ENCODE measurements at places on chromosomes 2 and 18.

DNA sequence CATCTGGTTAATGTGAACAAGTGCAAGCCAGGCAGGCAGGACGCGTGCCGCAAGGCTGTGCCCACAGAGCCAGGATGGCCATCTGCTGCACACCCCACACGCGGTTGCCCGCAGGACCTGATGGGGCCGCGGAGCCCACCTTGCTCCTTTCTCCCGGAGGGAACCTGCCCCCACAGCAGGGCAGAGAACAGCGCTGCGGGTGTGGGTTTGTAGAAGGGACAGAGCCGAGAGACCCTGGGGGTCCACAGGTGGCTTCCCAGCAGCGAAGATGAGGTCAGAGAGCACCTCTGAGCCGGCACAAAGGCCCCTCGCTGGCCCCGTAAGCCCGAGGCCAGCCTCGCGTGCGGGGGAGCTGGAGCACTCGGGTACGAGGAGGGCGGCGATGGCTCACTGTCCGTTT lies 460.8 kb upstream of the SALL3 start:
- no peak for DNase-seq

DNA sequence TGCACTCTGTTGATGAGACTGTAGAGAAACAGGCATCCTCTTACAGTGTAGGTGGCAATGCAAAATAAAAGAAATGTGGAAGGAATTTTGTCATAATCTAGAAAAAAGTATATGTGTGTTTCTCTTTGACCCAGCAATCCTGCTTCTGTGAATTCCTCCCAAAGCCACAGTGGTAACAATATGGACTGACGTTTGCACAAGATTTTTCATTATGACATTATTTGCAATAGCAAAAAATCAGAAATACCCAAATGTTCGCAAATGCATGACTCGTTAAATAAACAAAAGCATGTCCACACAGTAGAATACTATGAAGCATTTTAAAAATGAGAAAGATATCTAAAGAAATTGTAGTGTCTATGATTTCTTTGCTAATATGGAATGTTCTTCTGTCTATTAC lies 255.2 kb upstream of the NRP2 start:
- DNase-seq, result no peak

DNA sequence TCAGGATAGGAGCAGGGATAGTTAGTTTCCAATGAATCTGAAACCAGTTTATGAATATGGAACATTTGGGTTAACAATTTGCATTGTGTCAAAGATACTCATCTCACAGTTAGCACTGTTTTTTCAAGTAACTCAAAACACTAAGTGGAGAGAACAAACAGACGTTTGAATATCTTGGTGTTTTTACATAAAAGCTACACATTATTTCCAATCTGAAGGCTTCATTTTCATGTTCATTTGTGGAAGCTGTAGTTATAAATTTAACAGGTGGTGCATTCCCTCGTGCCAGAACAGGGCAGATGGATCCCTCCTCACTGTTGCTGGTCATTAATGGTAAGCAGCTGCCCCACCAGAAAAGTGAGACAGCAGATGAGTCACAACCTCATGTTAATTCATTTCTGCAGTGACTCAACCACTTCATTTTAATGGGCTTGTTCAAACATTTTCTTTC lies 286.9 kb downstream of the TMX3 start:
- DNase-seq, result no peak

GRCh38 chr2:23379220-23379695 lies 5.7 kb upstream of the KLHL29 start:
- DNase-seq, result no peak

DNA sequence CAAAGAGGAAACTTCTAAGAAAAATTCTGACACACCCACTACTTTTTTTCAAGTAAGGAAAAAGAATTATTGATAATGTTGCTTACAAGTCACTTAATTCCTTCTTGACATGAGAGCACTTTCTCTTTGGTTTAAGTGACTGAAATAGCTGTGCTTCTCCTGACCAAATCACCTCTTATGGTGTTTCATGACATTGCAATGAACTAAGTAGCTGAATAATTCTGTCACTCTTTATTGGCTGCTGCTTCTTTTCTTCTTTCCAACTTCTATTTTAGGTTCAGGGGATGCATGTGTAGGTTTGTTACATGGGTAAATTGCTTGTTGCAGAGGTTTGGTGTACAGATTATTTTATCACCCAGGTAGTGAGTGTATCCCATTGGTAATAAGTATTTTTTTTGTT lies 447.6 kb upstream of the NETO1 start:
- no peak for DNase-seq

GRCh38 chr2:70440621-70441020 lies 113.0 kb downstream of the TGFA start:
- DNase-seq, result peak; percentile 68

GRCh38 chr18:51561821-51562220 lies 364.3 kb upstream of the MEX3C start:
- DNase-seq, result no peak

GRCh38 chr2:124319577-124319976 lies 294.5 kb downstream of the CNTNAP5 start:
- DNase-seq, result no peak

DNA sequence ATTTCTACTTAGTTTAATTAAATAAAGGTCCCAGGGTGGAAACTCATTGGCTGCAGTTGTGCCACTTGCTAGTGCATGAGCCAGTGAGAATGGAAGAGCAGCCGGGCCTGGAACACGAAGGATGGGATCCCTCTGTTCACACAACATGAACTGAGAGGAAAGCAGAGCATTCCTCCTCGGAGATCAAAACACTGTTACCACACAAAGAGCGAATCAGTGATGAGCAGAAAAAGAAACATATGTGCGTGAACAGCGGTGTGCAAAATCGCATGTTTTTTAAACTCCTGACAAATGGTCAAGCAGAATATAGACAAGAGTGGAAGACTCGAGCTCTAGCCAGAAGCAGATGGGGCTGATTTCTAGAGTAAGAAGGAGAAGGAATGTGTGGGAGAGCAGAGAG lies 28.4 kb upstream of the ANKRD44 start:
- DNase-seq, result no peak

- DNase-seq, result peak; percentile 6
Measured at GRCh38 chr2:209473930-209474419, 50.1 kb downstream of the MAP2 start.

- peak; percentile 10 for DNase-seq
Measured at GRCh38 chr2:64727013-64727767, 73.5 kb upstream of the SERTAD2 start.

DNA sequence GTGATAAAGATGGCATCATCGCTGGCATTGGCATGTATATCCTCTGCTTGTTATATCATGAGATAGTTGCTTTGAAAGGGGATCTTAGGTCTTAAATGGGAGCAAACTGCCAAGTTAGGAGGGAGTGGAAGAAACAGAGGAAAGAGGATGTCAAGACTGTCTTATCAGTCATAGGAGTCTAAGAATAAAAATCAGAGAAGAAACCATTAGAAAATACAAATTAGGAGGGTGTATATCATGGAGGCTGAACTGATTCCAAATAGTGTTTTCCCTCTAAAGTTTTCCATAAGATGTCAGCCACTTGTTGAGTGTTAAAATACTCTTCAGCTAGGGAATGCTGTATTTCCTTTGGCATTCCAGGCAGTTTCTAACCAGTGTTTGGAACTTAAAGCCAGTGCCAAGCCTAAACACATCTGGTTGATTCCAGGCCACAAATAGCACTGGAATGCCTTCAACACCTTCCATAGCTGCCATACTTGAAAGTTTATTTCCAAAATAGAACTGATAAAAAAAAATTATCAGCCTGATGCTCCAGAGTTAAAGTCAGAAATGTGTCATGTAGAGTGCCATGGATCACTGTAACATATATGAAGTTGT lies 129.4 kb downstream of the ZEB2 start:
- no peak for DNase-seq

DNA sequence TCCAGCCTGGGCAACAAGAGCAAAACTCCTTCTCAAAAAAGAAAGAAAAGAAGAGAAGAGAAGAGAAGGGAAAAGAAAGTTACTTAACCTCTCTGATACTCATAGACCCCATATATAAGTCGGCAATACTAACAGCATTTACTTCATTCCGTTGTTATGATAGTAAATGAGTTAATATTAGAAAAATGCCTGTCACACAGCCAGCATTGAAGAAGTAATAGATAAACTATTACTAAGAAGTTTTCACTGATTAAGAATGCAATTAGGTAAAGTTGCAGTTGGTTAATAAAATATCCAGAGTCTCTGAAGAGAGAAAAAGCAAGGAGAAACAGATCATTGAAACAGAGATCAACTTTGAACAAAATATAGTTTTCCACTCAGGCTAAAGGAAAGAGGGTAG lies 161.3 kb upstream of the UBE2E3 start:
- DNase-seq, result no peak

GRCh38 chr18:63150942-63151421 lies 168.6 kb downstream of the BCL2 start:
- no peak for DNase-seq

GRCh38 chr18:2935438-2936192 lies 77.3 kb downstream of the LPIN2 start:
- DNase-seq, result no peak

- DNase-seq, result no peak
Measured at GRCh38 chr18:49849331-49850217, 36.2 kb upstream of the ACAA2 start.

DNA sequence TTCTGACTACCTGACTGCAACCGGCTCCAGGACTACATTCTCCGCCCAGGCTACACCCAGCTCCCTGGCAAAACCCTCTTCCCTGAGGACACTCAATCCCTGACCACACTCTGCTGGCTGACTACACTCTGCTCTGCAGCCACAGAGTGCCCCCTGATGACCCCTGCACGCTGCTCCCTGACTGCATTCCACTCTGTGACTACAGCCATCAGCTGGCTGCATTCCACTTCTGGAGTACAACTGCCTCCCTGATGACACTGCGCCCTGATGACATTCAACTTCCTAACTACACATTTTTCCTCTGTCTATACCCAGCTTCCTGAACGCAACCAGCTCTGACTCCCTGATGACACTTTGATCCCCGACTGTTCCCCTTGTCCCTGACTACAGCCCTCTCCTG lies 71.3 kb upstream of the NRXN1 start:
- DNase-seq, result no peak

GRCh38 chr2:75632091-75632701 lies 14.4 kb upstream of the MRPL19 start:
- DNase-seq, result no peak

DNA sequence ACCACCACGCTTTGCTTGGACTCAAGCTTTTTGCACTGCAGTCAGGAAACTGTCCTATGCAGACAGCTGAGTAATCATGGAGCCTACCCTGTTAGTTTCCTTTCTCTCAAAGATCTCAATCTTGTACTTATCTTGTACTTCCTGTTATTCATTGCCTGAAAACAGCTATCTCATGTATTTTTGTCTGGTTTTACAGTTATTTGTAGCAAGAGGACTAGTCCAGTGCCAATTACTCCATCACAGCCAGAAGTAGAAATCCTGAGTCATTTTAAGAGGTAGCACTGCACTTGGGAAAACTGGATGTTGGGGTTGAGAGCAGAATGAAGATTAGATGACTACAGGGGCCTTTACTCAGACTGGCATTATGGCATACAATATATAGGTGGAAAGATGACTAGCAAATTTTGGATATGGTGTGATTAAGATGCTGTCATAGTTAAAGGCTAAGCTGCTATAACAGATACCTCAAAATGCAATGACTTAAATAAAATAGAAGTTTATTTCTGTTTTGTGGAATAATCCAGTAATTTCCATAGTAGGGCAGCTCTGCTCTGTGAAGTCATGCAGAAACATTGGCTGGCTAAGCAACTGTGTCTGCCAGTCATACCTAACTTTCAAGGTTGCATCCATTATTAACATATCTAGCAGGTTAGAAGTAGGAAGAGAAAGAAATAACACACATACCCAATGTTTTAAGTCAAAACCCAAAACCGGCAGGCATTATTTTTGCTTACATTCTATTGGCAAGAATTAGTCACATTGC lies 21.1 kb upstream of the CHMP3 start:
- peak; percentile 33 for DNase-seq

DNA sequence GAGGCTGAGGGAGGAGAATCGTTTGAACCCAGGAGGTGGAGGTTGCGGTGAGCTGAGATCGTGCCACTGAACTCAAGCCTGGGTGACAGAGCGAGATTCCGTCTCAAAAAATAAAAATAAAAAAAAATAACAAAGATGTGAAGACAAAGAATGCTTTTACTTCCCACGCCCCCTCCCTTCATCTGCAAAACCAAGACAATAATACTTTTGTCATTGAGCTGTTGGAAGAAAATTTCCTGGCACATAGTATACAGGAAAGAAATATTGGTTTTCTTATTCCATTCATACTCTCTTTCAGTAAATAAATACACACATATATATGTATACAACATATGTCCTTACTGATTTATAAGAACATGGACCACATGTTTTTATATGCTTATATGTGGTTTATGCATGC lies 12.2 kb downstream of the GREB1 start:
- no peak for DNase-seq

DNA sequence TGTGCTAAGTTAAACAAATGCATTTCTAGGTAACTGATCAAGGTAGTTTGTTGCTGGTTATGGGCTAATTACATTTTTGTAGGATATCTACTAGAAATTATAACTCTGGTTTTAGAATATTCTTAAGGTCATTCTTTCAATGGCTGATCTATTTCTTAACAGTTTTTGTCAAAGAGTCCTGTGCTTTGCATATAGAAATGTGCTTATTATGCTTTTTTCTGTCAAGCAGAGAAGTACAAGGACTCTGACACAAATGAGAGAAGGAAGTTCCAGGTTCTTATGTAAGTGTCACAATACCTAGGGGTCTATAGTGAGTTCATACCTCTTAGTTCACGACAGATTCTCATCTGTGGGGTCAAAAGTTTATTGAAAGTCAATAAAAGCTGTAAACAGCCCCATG lies 88.4 kb downstream of the MYO3B start:
- DNase-seq, result no peak

GRCh38 chr2:234770031-234770506 lies 181.7 kb upstream of the SH3BP4 start:
- no peak for DNase-seq

Measured in GF-D8 (cell line).